ENCODE measurements at places on chromosomes 2 and 18. TPM values are rescaled to one million over a fixed set of nuclear protein-coding genes. Genes with fewer than 3 reads are reported as not detected.

DNA sequence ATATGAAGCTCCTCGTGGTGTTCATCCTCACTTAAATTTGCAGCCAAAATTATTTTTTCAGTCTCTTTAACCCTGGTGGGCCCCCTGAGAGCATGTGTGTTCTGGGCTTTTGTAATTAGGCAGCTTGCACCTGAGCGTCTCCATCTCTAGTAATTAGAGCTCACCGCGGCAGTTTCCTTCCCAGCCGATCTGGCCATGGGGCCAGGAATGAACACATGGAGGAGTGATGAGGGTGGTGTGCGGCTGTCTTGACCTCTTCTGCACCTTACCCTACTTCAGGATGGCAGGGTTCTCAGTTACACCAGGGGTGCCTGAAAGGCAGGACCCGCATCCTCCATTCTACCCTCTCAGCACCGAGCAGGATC, 98.5 kb downstream of the AFF3 start:
- DNase-seq: no peak

DNA sequence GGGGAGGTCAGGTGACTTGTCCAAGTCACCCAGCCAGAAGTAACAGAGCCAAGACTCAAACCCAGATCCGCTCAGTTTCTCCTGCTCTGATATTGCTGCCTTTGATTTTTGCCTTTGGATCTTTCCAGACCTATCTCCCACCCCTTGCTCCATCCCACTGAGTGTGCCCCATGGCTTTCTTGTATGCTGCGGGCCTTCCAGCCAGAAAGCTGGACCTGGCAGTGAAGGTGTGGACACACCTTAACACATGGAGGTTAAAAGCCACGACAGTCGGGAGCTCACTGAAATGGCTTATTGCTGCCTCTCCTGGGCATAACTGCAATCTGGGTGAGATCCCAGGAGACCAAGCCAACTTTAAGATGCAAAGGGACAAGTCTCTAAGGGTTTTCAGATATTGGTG, 86.7 kb downstream of the LONRF2 start:
- no peak for DNase-seq

DNA sequence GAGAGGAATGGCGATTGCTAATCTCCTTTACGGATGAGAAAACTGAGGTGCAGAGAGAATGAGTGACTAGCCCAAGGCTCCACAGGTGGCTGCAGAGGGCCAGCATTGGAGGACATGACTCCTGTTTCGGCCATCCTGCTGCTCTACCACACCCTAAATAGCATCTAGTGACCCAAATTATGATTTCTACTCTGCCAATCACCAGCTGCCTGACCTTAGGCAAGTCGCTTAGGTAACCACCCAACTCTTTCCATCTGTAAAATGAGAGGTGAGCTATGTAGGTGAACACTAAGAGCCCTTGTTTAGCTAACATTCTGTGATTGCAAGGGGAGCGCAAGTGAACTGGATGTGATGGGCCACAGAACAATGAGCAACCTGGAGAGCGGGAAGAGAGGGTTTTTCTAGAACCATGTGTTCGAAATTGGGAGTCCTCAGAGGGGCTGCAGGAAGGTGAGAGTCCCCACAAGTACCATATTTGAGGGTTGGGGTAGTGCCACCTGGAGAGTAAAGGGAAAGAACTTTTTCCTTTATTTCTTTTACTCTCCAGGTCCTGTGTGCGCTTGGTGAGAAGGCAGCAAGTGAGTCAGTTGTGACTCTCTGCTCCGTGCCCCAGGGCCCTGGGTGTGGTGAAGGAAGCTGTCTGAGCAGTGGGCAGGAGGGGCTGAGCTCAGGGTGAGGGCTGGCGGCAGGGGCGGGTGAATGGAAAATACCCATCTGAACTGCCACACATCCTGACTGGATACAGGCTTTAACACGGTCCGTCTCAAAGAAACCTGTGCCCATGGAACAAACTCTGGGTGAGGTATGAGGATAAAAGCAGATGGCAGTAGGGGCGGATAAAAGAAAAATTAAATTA, 2.4 kb downstream of the CYP27C1 start:
- peak; percentile 81 for DNase-seq

- DNase-seq: no peak
Measured at GRCh38 chr18:48490641-48491293, 48.1 kb upstream of the CTIF start.

GRCh38 chr2:67260343-67261277, 136.5 kb upstream of the ETAA1 start:
- DNase-seq: peak; percentile 91

GRCh38 chr2:238060096-238060541, 682 bp upstream of the SCLY start:
- DNase-seq: no peak

The OXER1 gene
- not detected for total RNA-seq

The AGXT gene
- not detected for total RNA-seq

The VWA3B gene
- not detected for total RNA-seq

The CKAP2L gene
- 15.8 TPM for total RNA-seq

Measured in H4 (cell line).